ENCODE measurements at places on chromosomes 4 and X.

GRCh38 chrX:69033936-69034335 lies 131.3 kb downstream of the PJA1 start:
- DNase-seq = no peak

DNA sequence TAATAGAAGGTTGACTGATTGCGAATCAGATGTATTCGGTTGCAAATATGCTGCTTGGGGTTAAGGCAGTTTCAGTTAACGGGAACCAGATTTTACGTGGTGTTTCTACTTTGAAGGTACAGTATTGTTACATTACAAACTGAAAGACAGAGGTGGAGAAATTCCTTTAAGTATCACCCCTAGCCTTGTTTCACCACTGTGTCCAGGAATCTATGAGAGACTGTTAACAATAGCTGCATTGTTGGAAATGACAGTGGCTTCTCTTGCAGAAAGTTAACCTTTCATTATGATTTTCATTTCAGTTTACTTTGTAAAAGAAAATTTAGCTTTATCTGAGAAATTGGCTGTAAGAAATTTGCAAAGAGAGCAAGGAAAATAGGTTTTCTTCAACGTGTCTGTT lies 2.6 kb downstream of the CDKL5 start:
- DNase-seq = no peak

DNA sequence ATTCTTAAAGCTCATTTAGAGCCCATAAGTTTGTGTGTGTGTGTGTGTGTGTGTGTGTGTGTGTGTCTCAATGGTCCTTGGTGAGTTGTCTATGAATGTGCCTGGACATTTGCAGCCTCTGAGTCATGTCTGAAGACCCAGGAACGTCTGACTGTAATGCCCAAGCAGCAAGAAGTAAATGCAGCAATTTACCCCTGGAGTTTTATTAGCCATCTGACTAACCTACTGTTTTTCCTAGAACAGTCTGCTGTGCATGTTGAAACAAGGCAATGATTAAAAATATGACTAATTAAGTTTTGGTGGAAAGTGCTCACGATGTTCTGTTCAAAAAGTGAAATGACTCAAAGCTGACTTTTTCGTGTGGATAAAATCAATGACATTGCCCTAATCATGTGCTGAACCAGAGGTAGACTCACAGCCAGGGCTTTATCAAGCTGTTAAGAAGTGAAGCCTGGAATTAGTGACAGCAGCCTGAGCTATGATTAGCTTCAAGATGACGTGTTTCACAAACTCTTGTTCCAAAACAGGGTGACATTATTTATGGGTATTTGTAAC lies 201.6 kb downstream of the CPE start:
- DNase-seq = no peak

- DNase-seq = no peak
Measured at GRCh38 chr4:1766106-1767060, 26.7 kb upstream of the FGFR3 start.

DNA sequence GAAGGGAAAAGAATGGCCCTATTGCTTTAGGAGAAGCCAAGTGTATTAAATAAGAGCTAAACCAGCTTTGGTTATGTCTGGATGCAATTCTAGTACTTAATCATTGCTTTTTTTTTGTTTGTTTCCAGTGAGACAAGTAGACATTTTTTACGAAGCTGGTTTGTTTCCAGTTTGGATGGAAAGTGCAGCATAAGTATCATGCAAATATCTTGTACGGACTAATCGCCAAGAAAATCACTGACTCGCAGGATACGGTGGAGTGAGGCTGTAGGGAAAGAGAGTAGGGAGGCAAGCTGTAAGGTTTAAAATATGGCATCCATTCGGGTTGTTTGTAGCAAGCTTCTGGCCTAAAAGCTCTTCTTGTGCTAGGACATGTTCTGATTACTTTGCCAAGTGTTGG lies 64.8 kb downstream of the HPGD start:
- no peak for DNase-seq

Data from stimulated activated CD8-positive, alpha-beta memory T cell treated with anti-CD3 and anti-CD28 coated beads, Interleukin-2, amount 100 ng/mL, for 48 hours (primary cell).